Sigmoid colon (tissue), 7 donors: ENCODE measurements at places on chromosomes 6 and 20. TPM values are rescaled to one million over a fixed set of nuclear protein-coding genes. Genes with fewer than 3 reads are reported as not detected.

Gene LPA
- total RNA-seq = not detected

Gene TSPO2
- not detected for total RNA-seq

DNA sequence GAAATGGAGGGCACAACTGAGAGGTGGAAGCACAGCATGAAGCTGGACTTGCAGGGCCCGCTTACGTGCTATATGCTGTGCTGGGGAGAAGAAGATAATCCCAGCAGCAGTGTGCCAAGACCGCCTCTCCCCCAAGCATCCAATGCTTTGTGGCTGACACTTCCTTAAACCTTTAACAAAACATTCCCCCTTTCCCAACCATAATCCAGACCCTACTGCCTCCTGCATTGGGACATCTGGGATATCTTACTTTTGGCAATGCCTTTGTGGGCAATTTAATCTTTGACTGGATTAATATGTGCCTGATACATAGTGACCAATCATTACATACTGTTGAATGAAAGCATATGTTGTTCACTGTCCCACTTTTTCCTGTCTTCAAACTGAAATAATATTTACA is 3.1 kb upstream of the TENT5A start:
- DNase-seq = no peak
- peaks cover 4% of the 10 kb centered on the region for H3K4me1 ChIP-seq
- H3K4me3 ChIP-seq = no peak overlapping the region
- H3K27ac ChIP-seq = no peak overlapping the region
- no peaks in the 10 kb centered on the region for H3K36me3 ChIP-seq

DNA sequence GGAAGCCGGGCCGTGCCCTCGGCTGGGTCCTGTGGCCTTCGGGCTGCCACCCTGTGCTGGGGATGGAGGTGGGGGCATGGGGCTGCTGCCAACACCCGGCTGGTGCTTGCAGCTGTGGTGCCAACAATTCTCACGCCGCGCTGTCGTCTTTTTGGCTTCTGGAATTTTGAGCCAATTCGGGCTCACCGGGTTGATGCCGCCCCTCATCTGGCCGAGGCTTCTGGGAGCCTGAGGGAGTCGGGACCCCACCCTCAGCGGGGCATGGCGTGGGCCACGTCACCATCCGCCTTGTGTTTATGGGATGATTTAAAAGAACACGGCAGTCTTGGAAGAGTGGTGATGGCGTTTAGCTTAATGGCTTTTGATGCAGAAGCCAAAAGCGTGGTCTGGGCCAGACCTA is 8.7 kb upstream of the NPBWR2 start:
- no peaks in the 10 kb centered on the region for H3K4me1 ChIP-seq
- no peaks in the 10 kb centered on the region for H3K36me3 ChIP-seq
- H3K4me3 ChIP-seq = no peak overlapping the region
- DNase-seq = peak; percentile 59
- no peak overlapping the region for H3K27ac ChIP-seq

DNA sequence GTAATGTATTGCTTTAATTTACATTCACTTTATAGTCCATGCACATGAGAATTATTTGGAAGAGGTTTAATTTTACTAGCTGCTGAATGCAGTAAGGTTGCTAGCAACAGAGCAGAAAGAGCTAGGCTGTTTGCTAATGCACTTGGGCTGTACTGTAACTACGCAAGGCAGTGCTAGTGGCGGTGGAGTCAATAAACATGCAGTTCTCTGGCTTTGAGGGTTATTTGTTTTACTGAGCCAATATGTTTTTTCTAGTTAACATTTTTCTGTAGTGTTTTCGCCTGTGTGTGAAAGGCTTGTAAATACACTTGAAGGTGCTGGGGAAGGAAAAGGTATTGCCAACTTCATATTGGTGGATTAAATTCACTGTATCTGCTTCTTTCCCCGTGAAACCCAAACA is 112.8 kb downstream of the BTBD3 start:
- no peaks in the 10 kb centered on the region for H3K36me3 ChIP-seq
- DNase-seq = no peak
- H3K4me1 ChIP-seq = no peaks in the 10 kb centered on the region
- H3K4me3 ChIP-seq = no peak overlapping the region
- H3K27me3 ChIP-seq = no peaks in the 10 kb centered on the region
